ENCODE measurements at places on chromosomes 13 and 19.

DNA sequence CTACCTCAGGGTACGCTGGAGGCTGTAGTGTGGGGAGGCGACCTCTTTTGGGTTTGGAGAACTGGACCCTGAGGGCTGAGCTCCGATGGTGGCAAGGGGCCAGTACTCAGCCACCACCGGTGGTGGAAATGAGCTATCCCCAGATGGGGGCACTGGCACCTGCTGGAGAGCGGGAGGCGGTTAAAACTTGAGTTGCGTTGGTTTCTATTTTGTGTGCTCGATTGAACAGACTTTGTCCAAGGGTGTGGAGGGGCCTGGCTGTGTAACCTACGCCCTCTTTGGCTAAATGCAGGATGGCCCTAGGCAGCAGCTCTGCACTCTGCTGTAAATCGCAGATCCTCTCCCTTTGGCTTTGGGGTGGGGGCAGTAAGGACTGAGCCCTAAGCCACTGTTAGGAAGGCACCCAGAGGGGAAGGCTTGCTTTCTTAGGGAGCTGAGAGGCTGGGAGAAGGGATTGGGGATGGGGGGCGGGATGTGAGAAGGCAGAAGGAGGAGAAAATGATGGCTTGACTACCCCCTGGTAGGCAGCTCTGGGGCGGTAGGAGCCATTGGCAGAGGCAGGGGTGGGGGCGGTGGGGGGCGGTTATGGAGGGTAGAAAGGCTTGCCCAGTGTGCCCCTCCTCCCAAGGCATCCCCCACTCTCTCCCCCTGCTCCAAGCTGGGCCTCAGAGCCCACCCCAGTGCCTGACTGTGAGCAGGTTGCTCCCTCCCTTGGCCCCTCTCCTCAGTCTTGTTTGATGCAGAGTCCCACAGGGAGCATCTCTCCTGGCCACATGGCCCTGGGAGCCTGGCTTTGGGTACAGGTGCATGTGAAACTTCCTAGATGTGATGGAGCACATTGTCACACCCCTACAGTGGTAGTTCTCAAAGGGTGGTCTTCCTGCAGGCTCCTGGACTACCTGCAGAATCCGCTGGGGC is 5.0 kb downstream of the VSTM2B start:
- DNase-seq: no peak

DNA sequence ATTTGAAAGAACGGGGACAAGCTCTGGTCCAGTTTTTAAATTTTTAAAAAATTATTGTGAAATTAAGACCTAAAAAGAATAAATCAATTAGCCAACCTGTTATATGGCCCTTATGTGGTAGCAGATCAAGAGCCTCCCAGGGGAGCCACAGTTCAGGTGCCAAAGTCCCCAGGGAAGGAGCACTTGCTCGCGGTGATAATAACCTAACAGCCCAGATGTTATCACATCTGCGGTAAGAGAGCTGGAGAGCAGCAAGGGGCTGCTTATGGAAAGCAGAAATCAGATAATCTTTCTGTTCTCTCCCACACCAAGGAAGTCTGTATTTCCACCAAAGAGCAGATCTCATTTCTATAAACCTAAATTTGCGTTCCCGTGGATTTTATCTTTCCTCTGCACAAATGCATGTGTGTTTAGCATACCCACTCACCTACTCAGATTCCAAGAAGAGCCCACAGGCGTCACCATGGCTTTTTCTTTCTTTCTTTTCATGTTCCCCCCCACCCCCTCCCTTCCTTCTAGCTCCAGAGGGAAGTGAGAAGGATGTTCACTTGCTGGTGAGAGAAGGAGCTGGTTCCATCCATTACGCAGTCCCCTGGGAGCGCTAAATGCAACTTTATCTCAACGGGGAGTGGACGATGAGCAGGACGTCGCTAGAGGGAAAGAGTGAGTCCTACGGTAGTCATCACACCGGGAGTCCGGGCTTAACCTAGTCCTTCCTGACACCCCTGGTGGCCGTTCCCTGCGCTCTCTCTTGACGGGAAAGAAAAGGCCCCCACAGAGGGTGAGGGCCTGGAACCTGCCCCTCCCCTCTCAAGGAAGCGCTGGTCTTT is 1.6 kb upstream of the POU4F1 start:
- DNase-seq: no peak

DNA sequence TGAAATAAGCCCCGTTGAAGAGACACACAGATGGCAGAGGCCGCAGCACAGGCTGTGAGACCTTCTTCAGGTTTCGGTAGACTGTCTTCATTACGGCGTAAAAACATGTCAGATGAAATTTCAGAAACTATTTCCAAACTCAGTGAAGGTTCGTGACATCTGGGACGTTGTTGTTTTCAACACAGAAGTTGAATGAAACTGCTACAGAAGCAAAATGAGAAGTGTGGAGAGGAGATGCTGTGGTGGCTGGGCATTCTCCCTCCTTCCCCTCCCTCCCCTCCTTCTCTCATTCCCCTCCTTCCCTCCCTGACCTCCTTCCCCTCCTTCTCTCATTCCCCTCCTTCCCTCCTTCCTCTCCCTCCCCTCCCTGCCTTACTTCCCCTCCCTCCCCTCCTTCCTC is 113.6 kb downstream of the ATP11A start:
- no peak for DNase-seq

DNA sequence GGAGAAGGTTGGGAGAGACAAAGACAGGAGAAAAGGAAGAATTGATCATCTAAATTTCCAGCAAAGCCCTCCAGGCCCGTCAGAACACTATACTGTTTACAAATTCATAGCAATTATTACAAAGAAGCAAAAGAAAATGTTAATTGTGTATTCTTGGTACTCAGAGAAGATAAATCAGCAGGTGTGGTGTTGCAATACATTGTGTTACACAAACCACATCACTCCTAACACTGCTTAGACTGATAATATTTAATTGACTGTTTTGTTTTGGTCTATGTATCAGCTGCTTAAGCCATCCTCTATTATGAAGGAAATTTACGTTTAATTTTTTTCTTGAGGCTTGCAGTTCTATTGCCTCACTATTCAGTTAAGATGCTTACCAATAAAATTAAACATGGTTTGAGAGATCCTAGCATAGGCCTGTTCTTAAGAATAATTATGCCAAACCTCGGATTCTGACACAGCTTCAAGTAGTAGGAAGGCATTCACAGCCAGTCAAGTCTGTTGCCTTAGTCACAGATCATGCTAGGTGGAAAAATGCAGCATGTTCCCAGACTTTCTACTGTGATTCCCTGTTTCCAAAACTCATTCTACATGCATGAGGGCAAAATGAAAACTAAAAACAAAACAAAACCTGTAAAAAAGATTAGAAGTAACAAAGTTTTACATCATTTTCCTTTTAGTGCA is 129.2 kb downstream of the TBC1D4 start:
- no peak for DNase-seq

- no peak for DNase-seq
These were observed 222.0 kb downstream of the B3GLCT start for GRCh38 chr13:31421756-31422155.

- no peak for DNase-seq
These were observed 266.3 kb downstream of the PCDH20 start for GRCh38 chr13:61149331-61149730.

GRCh38 chr13:99323488-99323887 is 16.3 kb upstream of the GPR183 start:
- no peak for DNase-seq

GRCh38 chr13:25802579-25802978 is 249.2 kb downstream of the SHISA2 start:
- DNase-seq: no peak
